ENCODE measurements at places on chromosomes 4 and X.

DNA sequence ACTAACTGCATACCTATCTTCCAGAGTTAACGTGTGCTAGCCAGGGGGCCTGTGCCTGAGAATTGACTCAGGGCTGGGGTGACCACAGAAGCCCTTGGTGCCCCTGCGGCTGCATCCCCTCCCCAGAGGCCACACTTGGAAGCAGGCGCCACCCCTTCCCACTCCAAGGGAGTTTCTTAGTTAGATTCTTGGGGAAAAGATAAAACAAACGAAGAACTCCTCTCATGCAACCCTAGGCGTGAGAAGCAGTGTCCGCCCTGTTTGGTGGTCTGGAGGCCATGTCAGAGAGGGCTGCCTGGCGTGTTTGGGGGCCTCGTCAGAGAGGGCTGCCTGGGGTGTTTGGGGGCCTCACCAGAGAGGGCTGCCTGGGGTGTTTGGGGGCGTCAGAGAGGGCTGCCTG, 50.3 kb upstream of the HGFAC start:
- no peak for DNase-seq

DNA sequence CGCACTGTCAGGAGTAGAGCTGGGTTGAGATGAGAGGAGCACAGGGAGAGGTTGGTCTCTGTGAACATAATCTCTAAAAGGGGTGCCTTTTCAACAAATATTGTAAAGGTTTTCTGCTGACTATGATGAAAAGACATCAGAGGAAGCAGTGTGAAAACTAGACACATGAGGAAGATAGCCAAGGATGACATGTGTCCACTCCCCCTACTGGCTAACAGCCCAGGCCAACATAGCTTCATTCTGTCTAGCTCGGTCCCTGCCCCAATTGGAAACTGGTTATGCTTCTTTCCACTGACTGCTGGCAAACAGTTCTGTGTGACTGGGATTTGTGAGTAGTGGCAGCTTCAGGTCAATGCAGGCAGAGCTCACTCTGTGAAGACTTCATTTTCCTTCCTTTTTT, 115.4 kb upstream of the ESX1 start:
- DNase-seq = no peak

GRCh38 chr4:65202853-65203236, 467.4 kb downstream of the EPHA5 start:
- no peak for DNase-seq

- no peak for DNase-seq
These were observed 194.4 kb downstream of the FAM133A start for GRCh38 chrX:93868289-93868965.

DNA sequence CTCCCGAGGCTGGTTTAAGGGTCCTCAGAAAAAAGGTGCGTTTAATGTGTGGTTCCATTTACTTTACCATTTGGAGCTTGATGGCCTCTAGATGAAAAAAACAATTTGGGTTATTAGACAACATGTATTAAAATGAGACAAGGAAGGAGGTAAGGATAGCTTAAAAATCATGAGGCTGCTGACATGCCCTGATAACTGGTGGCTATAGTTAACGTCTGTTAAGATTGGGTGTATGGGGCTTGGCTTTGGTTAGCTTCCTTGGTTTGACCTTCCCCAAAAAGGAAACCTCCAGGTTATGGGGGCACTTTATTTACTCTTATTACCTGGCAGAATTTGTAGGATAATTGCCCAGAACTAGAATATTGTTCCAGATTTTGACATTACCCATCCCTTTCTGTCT, 51.5 kb downstream of the HMGB2 start:
- DNase-seq = no peak

- no peak for DNase-seq
These were observed 85.9 kb downstream of the FIP1L1 start for GRCh38 chr4:53463340-53463739.

- DNase-seq = no peak
These were observed 2.7 kb upstream of the TMSB4X start for GRCh38 chrX:12972243-12972642.

DNA sequence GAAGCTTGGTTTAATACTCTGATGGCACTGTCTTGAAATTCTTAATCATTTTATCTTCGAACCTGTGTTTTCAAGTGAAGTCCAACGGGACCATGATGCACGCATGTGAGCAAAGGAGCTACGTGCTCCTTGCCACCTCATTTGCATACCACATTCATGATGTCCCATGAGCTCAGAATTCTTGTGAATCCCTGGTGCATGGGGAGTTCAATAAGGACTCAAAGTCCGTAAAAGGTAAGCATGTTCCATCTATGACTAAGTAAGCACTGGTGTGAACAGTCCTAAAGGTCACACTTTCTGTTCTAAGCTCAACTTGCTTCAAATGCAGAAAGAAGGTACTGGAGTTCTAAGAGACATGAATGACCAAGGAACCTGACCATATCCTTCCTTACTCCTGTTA, 13.1 kb upstream of the GPM6B start:
- no peak for DNase-seq

- DNase-seq = no peak
These were observed 52.3 kb upstream of the KLF3 start for GRCh38 chr4:38611676-38612075.

GRCh38 chrX:21873063-21873775, 17.4 kb downstream of the YY2 start:
- no peak for DNase-seq

GRCh38 chrX:30568136-30568535, 9.4 kb downstream of the TASL start:
- DNase-seq = no peak

Measured in fibroblast of the conjunctiva (primary cell).